ENCODE measurements at places on chromosomes 4 and X. TPM values are rescaled to one million over a fixed set of nuclear protein-coding genes. Genes with fewer than 3 reads are reported as not detected.

Gene NBDY
- 4.2 TPM for total RNA-seq

Gene GAGE12G
- not detected for total RNA-seq

Gene FAM47E
- 0.26 TPM for total RNA-seq

Gene MSANTD1
- 0.26 TPM for total RNA-seq

Gene RIBC1
- total RNA-seq, result 0.26 TPM

Gene ENPEP
- not detected for total RNA-seq

Gene NALF2
- total RNA-seq, result 0.79 TPM

Gene GBA3
- under 0.01 TPM for total RNA-seq

Gene TRIML2
- total RNA-seq, result not detected

Gene HOPX
- total RNA-seq, result 30.8 TPM

Gene LCORL
- total RNA-seq, result 7.4 TPM

Gene RNF175
- total RNA-seq, result not detected

Gene CENPI
- total RNA-seq, result 1.6 TPM

Gene ACOX3
- 22.0 TPM for total RNA-seq

Gene MAGEE2
- not detected for total RNA-seq

Gene NXF2B
- not detected for total RNA-seq

Gene PIGA
- 67.0 TPM for total RNA-seq

Gene MAGEE1
- 0.53 TPM for total RNA-seq

Gene KCNIP4
- total RNA-seq, result 1.4 TPM

Gene SRP72
- total RNA-seq, result 107 TPM

Gene FOXP3
- not detected for total RNA-seq

Gene AKAP4
- total RNA-seq, result not detected

Gene DRD5
- not detected for total RNA-seq

Gene UNC5C
- total RNA-seq, result not detected

Gene ARR3
- total RNA-seq, result not detected

Gene AKAP14
- not detected for total RNA-seq

Gene ZNF157
- not detected for total RNA-seq

Gene ZNF280C
- 0.90 TPM for total RNA-seq

Gene SLC16A2
- 1.3 TPM for total RNA-seq

Gene TAPT1
- 15.0 TPM for total RNA-seq

Gene NPY1R
- 0.26 TPM for total RNA-seq

Gene TRIM75
- total RNA-seq, result not detected

Gene MAGEA9
- total RNA-seq, result not detected

Gene CT45A10
- not detected for total RNA-seq

Gene NIPAL1
- total RNA-seq, result 9.3 TPM

Gene NAP1L3
- not detected for total RNA-seq

Gene CFAP299
- total RNA-seq, result not detected

Gene KCNE5
- total RNA-seq, result 0.26 TPM

Gene BTC
- total RNA-seq, result 2.4 TPM

Gene PCDH19
- total RNA-seq, result under 0.01 TPM

Gene MAB21L2
- not detected for total RNA-seq

Gene GPR173
- total RNA-seq, result not detected

Gene TCP11X2
- not detected for total RNA-seq
